ENCODE measurements at places on chromosomes 16 and 17. TPM values are rescaled to one million over a fixed set of nuclear protein-coding genes. Genes with fewer than 3 reads are reported as not detected.
A peak's percentile ranks its signal among the peaks of the same experiment; 100 is the strongest.

The HS3ST4 gene
- not detected for total RNA-seq

DNA sequence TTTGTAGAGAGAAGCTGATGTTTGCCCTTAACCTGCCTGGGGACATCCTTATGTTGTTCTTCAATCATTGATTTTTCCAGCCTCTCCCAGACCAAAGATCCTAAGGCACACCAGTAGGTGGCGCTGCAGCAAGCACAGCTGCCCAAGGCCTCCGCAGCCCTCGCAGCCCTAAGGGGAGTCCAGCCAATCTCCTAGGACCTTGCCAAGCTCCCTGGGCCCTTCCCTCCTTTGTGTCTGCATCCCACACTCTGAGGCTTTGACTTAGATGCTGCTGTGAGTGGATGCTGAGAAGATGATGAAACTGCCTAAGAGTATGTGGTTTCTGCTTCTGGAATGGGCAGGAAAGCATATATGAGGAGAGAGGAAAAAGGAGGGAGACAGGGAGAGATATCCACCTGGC lies 47.1 kb downstream of the SPACA3 start:
- DNase-seq, result peak; percentile 49

DNA sequence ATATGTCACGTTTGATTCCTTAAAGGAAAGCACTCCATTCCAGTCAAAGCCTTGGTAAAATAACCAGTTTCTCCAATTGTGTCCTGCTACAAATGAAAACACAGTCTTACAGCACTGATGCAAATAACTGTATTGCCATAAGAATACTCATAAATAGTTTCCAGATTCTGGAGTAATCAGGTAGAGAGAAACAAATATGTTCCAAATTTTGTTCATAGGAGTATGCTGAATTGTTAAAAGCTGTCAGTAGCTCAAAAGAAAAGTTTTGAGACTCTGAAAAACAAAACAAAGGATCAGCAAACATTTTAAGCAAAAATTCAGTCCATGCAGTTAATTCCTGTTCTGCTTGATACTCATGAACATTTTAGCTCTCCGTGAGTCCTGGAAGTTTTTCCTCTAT lies 7.8 kb downstream of the DHRS7B start:
- no peak for DNase-seq

- DNase-seq, result no peak
These were observed 796 bp downstream of the NT5M start for GRCh38 chr17:17303847-17304490.

The FAM20A gene
- 37.0 TPM for total RNA-seq

DNA sequence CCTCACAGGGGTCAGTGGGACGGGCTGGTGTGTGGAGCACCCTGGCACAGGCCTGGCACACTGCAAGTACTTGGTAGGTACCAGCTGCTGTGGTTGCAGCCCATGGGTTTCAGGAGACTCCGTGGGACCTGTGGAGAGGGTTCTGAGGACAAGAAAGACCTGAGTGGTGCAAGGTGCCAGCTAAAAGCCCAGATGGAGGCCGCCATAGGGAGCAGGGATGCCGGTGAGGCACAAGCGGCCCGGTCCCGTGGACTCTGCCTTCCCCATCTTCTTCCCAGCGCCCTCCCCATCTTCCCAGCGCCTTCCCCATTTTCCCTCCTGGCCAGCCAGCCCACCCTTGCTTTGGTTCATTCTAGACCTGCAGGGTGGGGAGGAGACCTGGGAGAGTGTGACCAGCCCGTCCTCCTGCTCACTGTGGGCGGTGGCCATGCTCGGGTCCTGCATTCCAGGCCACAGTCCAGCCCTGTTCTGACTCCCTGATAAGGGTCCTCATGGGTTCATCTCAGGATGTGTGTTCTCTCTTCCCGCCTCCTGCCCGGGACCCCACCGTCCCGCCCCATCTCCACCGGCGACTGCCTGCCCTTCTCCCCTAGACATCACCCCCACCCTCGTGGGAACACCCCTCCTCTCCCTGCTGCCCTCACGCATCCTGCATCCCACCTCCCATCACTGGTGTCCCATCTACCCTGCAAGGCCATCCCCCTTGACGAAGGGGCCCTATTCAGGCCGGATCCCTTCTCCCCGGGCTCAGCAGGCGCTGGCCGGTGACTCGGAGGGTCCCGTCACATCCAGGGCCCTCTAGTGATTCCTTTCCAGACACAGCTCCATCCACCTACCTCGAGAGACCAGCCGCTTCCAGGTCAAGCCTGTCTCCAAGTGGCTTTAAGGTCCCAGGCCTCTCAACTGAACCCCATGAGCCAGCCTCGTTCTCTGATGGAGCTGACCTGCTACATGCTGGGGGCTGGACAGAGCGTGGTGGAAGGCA lies 3.4 kb downstream of the ZNF469 start:
- no peak for DNase-seq

DNA sequence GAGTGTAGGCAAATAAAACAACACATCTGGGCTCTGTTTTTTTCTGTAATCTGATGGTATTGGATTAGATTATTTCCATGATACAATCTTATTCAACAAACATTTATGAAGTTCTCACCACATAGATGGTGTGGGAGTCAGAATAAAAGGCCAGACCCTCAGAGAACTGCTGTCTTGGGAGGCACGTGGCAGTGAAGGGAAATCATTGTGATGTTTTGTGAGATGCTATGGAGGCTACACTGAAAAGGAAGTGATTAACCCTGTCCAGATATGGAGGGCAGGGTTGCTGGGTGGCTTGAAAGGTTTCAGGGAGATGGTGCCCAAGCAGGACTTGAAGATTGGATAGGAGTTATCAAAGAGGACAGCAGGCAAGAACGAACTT lies 35.6 kb downstream of the DHRS7B start:
- no peak for DNase-seq

DNA sequence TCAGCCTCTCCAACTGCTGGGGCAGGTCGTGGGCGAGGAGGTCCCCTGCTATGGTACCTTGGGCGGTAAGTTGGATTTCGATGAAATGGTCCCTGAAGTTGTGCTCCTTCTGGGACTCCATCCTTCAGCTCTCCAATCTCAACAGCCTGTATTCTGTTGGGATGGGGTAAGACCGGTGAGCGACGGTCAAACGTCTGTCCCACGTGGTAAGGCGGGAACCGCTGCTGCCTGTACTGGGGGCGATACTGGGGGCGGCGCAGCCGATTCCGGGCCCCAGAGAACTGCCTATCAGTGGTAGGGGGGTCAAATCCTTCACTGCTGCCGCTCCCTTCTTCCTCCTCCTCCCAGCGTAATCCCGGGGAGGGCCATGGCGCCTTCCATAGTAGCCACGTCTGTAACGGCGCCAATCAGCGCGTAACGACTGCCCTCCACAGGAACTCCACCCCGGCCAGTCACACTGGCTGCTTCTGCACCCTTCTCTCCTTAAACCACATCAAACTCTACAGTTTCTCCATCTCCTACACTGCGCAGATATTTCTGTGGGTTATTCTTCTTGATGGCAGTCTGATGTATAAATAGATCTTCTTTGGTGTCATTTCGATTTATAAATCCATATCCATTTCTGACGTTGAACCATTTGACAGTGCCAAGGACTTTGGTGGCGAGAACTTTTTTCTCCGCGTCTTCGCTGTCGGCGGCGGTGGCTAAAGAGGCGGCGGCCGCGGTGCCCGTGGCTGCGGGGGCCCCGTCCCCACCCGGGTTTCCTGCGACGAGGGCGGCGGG lies 41.1 kb downstream of the AHSP start:
- no peak for DNase-seq

The MT1B gene
- not detected for total RNA-seq

The MARVELD3 gene
- total RNA-seq, result not detected

The KRT25 gene
- not detected for total RNA-seq

- no peak for DNase-seq
These were observed 76.9 kb downstream of the AMFR start for GRCh38 chr16:56348168-56349085.

The RGS9 gene
- 2.5 TPM for total RNA-seq

GRCh38 chr16:75702242-75702641 lies 981 bp upstream of the DUXB start:
- DNase-seq, result no peak

All from fibroblast of the aortic adventitia (primary cell).